ENCODE measurements at places on chromosomes 6 and 20.

DNA sequence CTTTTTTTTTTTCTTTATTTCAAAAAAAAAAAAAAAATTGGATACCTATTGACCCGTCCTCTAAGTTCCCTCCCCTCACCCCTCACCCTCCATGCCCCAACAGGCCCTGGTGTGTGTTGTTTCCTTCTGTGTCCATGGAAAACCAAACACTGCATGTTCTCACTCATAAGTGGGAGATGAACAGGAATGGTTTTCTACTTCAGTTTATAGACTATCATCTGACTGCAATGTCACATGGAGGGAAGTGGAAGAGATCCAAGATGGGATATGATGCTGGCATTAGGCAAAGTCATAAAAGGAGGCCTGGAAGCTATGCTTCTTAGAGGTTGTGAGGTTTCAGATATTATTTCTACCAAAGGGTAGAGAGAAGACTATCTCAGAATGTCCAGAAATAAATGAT is 237.5 kb downstream of the MAFB start:
- no peak for DNase-seq

GRCh38 chr6:29977425-29977727 is 35.0 kb downstream of the HLA-A start:
- DNase-seq = no peak

DNA sequence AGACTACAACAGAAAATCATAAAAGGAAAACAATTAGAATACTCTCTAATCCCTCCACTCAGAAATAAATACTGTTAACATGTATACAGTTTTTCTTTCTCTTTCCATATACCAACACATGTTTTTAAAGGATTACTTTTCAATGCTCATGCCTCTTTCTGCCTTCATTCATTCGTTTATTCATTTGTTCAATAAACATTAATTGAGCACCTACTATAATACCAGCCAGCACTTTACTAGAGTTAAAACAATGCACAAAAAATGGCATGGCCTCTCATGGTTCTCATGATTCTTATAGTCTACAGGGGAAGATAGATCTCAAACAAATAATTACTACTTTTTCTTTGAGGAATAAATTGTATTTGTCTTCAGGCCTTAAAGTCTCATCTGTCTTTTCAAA is 70.3 kb upstream of the RIPOR2 start:
- DNase-seq = no peak

GRCh38 chr6:89146718-89147700 is 1.2 kb downstream of the PM20D2 start:
- DNase-seq = peak; percentile 43

DNA sequence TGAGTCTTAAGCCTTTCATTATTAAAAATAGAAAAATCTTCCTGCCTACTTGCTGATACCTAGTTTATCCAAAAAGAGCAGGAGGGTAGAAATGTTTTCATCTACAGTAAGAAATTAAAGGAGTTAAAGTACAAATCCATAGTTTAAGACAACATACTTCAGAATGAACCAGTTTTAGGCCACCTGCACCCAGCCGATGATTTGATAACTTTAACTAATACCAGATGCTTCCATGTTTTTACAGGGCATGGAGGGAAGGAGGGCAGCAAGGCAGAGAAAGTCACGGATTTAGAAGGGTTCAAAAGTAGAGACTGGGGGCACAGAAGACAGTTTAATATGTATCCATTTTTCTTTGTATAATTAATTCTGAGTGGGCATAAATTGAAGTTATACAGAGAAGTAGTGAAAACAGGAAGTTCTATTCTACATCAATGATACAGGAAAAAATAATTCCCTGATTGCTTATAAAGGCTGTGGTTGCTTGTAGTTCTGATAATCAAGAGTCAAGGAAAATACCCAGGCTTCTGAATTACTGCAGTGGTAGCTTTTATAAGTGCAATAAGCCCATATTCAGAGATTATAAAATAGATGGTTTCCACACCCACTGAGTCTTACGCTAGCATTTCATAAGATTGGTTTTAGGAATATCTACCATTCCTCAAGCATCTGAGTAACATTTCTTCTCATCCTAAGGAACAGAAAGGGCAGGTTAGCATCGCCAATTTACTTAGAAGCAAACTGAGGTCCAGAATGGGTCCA is 72.0 kb downstream of the GMDS start:
- no peak for DNase-seq

GRCh38 chr20:51022803-51023616 is at the start of gene KCNG1:
KCNG1 (minus strand) TSS chr20:51023107; CDS start chr20:51010338, 12,769 bp downstream.
- peak; percentile 79 for DNase-seq

DNA sequence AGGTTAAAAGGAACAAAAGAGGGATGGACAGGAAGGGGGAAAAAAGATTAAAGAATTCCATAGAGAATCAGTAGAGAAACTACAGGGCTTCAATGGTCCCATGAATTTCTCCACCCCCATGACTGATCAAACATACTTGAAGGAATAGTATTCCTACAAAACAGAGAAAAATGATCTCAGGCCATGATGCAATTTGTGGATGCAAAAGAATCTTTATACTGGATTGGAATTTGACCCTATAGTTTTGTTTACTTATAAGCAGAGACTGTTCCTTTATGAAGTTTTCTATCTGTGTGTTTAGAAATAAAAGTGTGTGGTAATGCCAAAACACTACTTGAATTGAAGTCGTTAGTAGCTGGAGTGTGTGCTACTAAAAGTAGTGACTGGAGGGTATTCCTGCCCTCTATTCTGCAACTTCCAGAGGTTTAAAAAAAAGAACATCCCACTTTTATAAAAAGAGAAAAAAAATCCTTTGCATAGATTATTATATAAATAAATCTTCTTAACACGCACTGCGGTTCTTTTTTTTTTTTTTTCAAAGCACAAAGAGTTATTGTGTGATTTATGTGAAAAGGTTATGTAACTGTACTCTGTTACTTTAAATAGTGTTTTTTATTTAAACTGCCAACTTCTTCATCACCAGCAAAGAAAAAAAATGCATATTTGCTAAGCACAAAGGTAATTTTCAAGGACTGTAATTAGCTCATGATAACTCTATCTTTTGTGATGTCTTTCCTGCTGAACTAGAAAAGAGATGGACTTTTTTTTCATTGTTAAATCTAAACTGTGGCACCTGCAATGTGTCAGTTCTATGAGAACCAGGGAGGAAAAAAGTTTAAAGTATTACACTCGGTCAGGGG is 214.5 kb upstream of the CITED2 start:
- DNase-seq = no peak

Data from hematopoietic multipotent progenitor cell treated with erythropoietin and hydrocortisone succinate and interleukin-3 and kit ligand, for 6 days (in vitro differentiated cells).